ENCODE measurements at places on chromosomes 3 and 15.
A peak's percentile ranks its signal among the peaks of the same experiment; 100 is the strongest.

GRCh38 chr3:106811376-106811775 lies 565.9 kb upstream of the CCDC54 start:
- no peak for DNase-seq

- DNase-seq: no peak
Observed at GRCh38 chr3:182323898-182324297, 469.4 kb upstream of the ATP11B start.

DNA sequence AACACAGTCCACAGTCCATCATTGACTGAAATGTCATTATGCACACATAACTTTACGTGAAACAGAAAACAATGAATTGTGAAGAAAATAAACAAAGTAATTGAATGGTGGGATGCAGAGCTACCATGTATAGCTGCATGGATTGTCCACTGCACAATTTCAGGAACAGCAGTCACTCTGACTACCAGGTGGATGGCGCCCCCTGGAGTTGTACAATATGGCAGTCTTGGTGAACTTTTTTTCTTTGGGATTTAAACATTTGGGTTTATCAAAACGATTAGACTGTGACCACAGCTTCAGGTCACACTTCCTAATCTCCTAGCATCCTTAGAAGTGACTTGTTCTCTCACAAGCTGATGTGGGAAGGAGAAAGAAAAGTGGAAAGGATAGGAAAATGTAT lies 48.9 kb upstream of the TCF12 start:
- peak; percentile 82 for DNase-seq

DNA sequence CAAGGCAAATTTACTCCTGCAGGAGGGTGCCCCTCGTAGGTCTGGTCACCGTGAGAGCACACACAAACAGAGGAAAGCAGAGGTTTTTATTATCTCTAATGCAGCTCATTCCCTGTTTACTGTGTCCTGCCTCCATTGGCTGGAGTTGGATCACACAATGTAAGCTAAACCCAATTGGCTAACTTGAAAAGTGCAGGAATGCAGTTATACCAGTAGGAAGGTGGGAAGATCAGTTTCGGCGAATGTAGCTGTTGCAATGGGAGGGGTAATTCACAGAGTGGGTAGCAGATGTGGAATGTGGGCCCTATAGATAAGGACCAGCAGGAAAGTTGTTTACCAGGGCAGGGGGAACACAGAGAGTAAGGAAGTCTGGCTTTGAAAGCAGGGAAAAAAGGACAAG lies 42.5 kb upstream of the NPAP1 start:
- no peak for DNase-seq

- DNase-seq: no peak
Observed at GRCh38 chr15:67931861-67932260, 92.0 kb upstream of the RNU6-1 start.

- DNase-seq: no peak
Observed at GRCh38 chr3:135908225-135908624, 57.3 kb upstream of the PPP2R3A start.

DNA sequence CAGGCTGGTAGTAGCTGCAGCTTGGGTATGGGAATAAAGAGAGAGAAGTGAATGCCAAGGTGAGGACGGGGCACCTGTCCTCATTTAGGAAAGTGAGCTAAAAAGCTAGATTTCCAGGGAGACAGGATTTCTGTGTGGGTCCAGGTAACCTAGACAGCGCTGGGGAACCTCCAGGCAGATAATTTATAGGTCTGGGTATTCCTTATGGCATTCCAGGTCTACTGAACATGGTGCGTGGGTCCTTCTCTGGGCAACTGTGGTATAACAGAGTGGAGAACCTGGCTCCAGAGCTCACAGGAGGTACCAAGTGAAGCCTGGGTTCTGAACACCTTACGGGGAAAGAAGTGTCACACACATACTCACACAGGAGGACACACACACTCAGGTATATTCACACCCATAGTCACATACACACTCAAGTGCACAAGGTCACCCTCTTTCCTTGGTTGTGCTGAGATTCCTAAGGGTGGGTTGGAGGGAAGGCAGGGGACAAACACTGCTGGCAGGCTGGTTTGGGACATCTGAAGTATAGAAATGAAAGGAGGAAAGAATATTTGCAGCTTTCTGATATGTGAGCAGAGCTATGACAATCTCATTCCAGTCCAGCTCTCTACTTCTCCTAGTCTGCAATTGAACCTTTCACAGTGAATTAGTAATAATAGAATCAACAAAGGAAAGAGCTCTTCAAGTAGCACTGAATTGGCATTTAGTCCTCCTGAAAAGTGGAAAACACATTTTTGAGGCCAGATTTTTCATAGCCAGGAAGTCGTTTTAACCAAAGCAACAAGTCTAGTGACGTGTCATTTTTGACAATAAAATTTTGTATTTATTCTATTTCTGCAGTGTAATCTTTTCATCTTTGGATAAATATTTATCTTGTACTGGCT lies 37.4 kb upstream of the ITGA11 start:
- no peak for DNase-seq

DNA sequence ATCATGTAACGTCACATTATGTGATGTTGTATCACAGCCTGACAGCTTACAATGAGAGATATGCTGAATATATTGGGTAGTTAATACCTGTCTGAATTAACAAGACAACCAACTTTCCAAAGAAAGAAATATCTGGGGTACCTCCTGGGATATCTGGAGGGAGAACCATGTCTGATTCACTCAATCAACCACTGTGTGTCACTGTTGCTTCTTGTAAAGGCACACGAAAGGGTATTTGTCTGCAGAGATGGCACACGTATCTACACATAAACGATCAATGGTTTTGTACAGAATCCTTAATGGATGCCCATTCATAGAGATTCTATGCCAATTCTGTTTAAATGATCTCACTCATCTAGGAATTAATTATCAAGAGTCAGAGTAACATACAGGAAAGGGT lies 252.1 kb upstream of the TMCO5A start:
- DNase-seq: no peak

DNA sequence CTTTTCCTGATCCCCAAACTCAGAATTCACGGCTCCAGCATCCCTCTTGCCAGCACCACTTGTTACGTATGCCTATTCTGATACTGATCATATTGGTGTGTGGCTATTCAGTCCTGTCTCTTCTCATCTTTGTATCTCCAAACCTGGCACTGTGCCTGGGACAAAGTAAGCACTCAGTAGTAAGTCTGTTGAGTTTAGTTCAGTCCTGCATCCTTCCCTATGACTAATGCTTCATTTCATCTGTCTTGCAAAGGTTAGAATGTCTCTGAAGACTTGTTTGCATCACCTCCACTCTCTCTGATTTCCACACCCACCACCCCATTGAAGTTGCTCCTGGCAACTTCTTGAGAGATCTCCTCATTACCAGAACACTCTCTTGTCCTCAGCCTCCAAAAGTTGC lies 80.3 kb downstream of the HMG20A start:
- DNase-seq: no peak

GRCh38 chr3:144586382-144586781 lies 614.8 kb downstream of the DIPK2A start:
- DNase-seq: no peak

DNA sequence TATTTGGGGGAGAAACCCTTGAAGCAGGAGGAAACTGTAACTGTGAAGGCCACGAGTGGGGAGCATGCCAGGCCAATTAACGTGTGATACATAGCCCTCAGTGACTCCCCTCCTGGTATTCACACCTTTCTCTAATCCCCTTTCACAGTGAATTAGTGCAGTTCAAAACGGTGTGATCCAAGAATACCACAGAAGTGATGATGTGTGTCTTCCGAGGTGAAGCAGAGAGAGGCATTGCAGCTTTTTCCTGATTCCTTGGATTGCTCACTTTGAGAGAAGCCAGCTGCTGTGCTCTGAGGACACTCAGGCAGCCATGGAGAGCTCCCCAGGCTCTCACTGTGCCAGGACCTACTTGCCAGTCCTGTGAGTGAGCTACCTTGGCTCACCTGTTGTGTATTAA lies 17.3 kb downstream of the NIPA2 start:
- DNase-seq: no peak

GRCh38 chr15:92365084-92365483 lies 28.6 kb upstream of the ST8SIA2 start:
- no peak for DNase-seq

DNA sequence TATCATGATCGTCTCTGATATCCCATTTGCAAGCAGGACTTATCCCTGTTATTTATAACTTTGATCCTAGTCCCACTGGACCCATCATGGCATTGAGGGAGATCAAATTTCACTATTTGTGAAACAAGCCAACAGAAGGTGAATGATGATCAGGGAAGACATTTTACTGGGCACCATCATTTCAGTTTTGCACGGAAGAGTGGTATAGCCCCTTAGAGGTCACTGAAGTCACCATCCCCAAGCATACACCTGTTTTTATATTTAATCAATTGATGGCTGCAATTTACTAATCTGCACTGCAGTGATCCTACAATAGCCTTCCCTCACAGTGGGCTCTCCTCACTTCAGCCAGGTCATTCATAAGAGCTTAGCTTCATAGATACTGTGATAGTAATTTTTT lies 132.4 kb downstream of the FHIT start:
- no peak for DNase-seq

DNA sequence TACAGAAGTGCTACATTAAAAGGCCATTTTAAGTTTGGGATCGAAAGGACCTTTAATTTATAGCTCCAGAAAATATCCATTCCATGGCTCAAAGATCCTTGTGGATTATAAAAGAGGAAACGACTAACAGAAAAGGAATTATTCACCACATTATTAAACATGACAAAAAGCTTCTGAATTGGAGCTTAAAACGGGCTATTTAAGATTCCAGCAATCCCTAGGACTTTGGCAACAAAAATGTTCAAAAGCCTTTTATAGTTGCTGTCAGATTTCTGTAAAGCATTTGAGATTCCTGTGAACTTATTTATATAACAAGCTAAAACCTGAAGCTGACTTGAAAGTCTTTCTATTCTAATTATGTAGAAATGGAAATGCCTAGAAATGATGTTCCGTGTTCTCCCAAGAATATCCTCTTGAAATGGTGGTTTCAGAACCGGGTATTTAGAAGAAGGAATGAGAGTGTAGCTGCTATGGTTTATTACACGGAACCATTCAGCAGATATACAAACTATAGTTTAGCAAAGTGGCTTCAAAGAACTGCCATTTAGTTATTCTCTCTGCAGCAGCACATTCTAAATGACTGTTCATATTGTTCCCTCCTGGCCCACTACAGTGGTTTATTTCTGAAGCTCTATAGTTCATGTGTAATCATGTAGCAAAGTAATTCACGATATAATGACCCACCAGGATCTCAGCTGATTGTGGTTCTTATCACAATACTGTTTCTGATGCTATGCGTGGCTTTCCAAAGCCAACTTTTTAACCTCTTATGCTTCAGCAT lies 961.7 kb downstream of the FHIT start:
- no peak for DNase-seq

- DNase-seq: peak; percentile 24
Observed at GRCh38 chr3:1087066-1087560, 5.7 kb upstream of the CNTN6 start.

GRCh38 chr3:31755926-31756658 lies 223.4 kb downstream of the STT3B start:
- DNase-seq: no peak

- no peak for DNase-seq
Observed at GRCh38 chr15:34654625-34655024, 71.2 kb upstream of the GOLGA8B start.

GRCh38 chr15:89148126-89148525 lies 59.9 kb downstream of the ABHD2 start:
- DNase-seq: no peak

- DNase-seq: no peak
Observed at GRCh38 chr3:9101286-9101685, 138.0 kb upstream of the RAD18 start.

DNA sequence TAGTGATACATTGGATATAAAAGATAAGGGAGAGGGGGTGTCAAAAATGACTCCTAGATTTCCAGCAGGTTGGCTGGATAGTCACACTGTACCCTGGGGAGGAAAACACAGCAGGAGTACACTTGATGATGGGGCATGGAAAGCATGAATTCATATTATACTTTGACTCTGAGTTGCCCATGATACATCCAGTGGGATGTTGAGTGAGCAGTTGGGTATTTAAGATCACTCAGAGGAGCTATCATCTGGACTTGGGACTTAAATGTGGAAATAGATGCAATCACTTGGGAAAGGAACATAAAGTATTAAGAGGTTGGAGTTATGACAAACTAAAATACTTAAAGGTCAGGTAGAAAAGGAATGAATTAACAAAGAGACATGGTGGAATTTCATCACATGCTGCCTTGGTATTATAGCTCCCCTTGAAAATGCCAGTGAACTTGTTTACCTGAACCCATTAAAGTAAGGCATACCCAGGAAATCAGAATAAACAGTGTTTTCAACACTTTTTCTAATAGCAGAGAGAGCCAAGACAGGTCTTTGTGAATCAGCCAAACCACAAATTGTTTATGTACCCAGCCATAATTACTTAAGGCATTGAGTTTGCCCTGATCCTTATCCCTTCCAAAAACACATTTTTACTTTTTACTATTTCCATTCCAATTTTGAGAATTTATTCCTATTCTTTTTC lies 49.9 kb upstream of the ABI3BP start:
- DNase-seq: no peak

DNA sequence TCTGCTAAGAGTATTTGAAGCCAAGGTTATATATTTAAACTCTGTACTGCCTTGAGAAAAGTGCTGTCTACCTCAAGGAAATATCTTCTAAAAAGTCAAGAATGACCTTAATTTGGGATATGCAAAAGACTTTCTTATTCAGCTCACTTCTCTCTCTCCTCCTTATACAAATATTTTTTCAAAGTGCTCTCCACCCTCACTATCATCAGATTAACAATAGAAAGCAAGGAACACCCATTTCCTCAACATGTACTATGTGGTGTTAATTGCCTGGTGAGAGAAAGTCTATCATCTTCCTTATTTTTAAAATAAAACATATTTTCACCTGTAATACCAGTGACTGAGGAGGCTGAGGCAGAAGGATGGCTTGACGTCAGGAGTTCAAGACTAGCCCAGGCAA lies 44.4 kb upstream of the RSL24D1 start:
- no peak for DNase-seq

GRCh38 chr3:71464613-71465012 lies 118.9 kb downstream of the FOXP1 start:
- no peak for DNase-seq

DNA sequence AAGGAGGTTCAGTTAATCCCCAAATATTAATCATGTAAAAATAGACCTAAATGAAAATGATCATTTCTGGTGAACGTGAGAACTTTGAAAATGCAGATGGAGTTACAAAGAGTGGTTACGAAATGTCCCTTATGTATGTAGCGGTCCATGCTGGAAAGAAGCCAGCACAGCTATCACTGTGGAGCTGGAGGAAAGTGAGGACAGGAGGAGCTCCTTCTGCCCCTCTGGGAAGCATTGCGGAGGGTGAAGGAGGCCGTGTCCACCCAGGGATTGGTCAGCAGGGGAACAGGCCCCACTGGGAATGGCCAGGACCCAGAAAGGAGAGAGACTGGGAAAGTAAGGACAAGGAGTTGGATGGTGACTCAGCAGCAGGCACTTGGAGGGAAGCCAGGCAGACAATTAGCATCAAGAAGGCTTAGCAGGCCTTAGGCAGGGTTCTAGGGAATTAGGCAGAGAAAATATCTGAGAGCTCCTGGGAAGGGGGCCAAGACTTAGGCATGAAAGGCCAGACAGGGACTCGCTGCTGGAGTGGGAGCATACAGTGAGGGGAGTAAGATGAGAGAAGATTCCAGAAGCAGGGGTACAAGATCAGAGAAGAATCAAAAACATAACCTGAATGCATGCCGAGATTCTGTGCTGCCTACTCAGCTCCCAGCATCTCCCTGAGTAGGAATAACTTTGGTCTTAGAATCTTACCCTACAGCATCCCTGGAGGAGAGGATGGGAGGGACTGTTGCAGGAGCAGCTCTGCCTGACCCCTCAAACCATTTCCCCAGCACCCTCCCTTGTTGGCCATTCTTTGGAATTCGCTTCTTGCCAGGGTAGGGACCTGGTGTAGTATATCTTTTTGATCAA lies 171.0 kb upstream of the UMPS start:
- DNase-seq: peak; percentile 77

GRCh38 chr15:63950911-63951481 lies 95.3 kb downstream of the DAPK2 start:
- DNase-seq: no peak
